ENCODE measurements at places on chromosomes 5 and 9. TPM values are rescaled to one million over a fixed set of nuclear protein-coding genes. Genes with fewer than 3 reads are reported as not detected.

DNA sequence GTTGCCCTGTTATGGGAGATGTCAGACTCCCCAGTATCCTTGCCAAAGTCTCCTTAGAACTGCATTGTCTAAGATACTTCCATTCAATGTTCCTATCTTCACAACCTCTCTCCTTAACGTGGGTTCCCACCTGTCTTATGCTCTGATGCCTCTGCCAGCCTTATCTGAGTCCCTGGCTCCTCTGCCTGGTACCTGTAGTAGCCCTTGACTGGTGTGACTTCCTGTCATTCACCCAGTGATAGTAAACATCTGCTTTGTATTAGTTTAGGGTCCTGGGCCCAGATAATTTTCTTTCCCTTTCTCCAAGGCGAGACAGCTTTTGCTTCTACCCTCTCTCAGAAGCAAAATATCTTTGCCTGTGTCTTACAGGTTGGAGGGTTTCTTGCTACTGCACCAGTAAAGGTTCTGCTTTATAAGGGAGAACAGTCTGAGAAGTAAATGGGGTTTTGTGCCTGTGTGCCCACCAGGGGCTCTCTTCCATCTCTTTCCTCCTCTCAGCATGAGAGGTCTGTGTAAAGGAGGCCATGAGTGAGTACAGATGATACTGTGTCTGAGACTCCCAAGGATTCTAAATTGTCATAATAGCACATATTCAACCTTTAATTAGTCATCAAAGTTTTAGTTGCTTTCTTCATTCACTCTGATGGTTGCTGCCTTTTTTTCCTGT is 220.8 kb downstream of the PRR16 start:
- peaks cover 5% of the 10 kb centered on the region for H3K4me1 ChIP-seq
- no peaks in the 10 kb centered on the region for H3K27me3 ChIP-seq
- H3K4me3 ChIP-seq: no peak overlapping the region

DNA sequence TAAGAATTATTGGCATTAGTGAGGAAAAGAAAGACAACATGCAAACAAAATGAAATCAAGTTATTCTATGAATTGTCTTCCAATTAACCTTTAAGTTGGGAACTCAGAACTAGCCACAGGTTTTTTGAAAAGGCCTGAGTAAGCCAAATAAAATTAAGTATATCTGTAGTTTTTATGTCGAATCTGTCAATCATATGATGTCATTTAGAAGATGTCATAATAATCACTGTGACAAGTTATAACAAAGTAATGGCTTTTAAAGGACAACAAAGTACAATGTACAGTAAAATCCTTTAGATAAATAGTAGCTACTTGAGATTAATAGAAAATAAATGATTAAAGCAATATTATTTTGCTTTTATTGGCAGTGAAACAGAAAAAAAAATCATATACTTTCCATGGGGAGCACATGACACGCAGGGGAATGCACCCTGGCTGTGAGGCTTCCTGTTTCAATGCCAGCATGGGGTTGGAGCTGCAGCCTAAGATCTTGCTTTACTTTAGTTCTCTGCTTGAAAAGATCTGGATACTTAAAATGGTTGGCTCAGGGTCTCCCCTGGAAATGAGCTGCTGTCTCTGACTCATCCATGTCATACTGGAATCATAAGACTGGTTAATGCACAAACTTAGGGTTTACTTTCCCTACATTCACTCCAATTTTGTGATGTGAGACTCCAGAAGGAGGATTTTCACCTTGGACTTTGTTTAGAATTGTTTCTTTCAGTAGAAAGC is 284.3 kb downstream of the TAF11L14 start:
- H3K4me3 ChIP-seq: no peak overlapping the region
- peaks cover 13% of the 10 kb centered on the region for H3K4me1 ChIP-seq
- no peak overlapping the region for H3K27ac ChIP-seq
- peak; percentile 47 for DNase-seq
- H3K36me3 ChIP-seq: no peaks in the 10 kb centered on the region
- no peaks in the 10 kb centered on the region for H3K27me3 ChIP-seq

DNA sequence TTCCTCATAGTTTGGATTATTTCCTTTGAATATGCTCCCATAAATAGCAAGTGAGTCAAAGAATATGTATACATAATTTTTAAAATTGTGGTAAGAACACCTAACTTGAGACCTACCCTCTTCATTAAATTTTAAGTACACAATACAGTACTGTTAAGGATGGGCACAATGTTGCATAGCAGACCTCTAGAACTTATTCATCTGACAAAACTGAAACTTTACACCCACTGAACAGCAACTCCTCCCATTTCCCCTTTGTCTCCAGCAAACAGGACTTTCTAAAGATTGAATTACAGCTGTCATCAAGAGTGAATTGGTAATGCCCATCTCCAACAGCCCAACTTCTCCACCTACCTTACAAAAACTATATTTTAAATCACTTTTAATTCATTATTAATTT is 388.9 kb downstream of the HTR1A start:
- no peaks in the 10 kb centered on the region for H3K36me3 ChIP-seq
- peaks cover 7% of the 10 kb centered on the region for H3K4me1 ChIP-seq
- H3K27ac ChIP-seq: no peak overlapping the region
- no peaks in the 10 kb centered on the region for H3K27me3 ChIP-seq
- no peak overlapping the region for H3K4me3 ChIP-seq
- DNase-seq: no peak

GRCh38 chr5:134070725-134071613 is 43.5 kb upstream of the TCF7 start:
- no peak overlapping the region for H3K27ac ChIP-seq
- H3K27me3 ChIP-seq: peaks cover 31% of the 10 kb centered on the region
- peak overlapping the region; percentile 46 for H3K4me3 ChIP-seq
- DNase-seq: peak; percentile 62
- peaks cover 4% of the 10 kb centered on the region for H3K4me1 ChIP-seq
- no peaks in the 10 kb centered on the region for H3K36me3 ChIP-seq

DNA sequence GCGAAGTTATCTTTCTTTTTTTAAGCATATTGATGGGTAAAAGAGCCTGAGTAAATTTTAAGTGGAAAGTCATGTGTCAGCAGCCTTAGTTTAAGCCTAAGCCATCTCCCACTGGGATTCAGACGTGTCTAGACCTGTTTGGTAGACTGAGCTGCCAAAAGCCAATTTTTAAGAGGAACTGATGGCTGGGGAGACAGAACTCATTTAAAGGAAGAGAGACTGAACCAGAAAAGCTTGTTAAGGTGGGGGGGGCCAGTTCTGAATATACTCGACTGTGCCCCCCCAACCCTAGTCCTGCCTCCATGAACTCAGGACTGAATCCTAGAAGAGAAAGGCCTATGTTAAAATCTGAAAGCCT is 58.3 kb upstream of the PLPP1 start:
- H3K27me3 ChIP-seq: no peaks in the 10 kb centered on the region
- no peak overlapping the region for H3K4me3 ChIP-seq
- H3K36me3 ChIP-seq: no peaks in the 10 kb centered on the region
- H3K27ac ChIP-seq: no peak overlapping the region

- H3K4me1 ChIP-seq: peaks cover 8% of the 10 kb centered on the region
- H3K27ac ChIP-seq: no peak overlapping the region
- H3K27me3 ChIP-seq: no peaks in the 10 kb centered on the region
- no peak for DNase-seq
- H3K4me3 ChIP-seq: no peak overlapping the region
Measured at GRCh38 chr9:125492719-125493118, 214.3 kb downstream of the MAPKAP1 start.

- H3K4me3 ChIP-seq: no peak overlapping the region
- DNase-seq: no peak
- no peak overlapping the region for H3K27ac ChIP-seq
- H3K27me3 ChIP-seq: no peaks in the 10 kb centered on the region
- H3K4me1 ChIP-seq: no peaks in the 10 kb centered on the region
Measured at GRCh38 chr9:98347642-98348041, 92.2 kb upstream of the TBC1D2 start.

SLC36A2 gene
- total RNA-seq: not detected

C9orf153 gene
- total RNA-seq: not detected

GRCh38 chr5:80806929-80807328 is 152.1 kb upstream of the DHFR start:
- DNase-seq: no peak
- H3K4me1 ChIP-seq: no peaks in the 10 kb centered on the region
- H3K27me3 ChIP-seq: no peaks in the 10 kb centered on the region
- H3K36me3 ChIP-seq: no peaks in the 10 kb centered on the region
- no peak overlapping the region for H3K4me3 ChIP-seq
- no peak overlapping the region for H3K27ac ChIP-seq

SOX30 gene
- 0.17 TPM for total RNA-seq

ITGA1 gene
- 2.2 TPM for total RNA-seq

- H3K4me3 ChIP-seq: no peak overlapping the region
- H3K27me3 ChIP-seq: no peaks in the 10 kb centered on the region
- no peaks in the 10 kb centered on the region for H3K4me1 ChIP-seq
Measured at GRCh38 chr5:142122121-142122520, 13.5 kb downstream of the NDFIP1 start.

IFNA2 gene
- total RNA-seq: not detected

FCN1 gene
- total RNA-seq: not detected

CSF1R gene
- not detected for total RNA-seq

DNA sequence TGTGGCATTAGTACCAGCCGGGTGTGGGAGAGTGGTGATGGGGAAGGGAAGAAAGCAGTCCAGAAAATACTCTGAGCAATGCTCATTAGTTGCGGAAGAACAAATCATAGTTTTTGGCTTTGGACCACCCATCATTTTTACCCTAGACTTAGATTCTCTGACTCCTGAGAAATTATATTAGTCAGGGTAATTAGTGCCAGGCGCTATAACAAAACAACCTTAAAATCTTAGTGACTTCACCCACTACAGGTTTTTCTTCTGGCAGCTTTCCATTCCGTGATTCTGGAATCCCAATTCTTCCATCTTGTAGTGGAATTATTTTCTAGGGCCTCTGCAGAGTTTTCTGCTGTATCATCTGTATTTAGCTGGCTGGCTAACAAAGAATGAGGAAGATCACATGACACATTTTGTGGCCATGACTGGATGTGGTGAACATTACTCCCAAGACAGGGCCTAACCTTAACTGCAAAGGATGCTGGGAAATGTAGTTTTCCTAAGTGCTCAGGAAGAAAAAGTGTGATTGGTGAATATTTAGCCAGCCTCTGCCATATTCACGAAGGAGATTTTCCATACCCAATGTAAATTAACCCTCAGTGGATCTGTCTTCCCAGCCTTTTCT is 373.0 kb upstream of the MEF2C start:
- H3K27ac ChIP-seq: no peak overlapping the region
- peak; percentile 5 for DNase-seq
- no peaks in the 10 kb centered on the region for H3K27me3 ChIP-seq
- no peak overlapping the region for H3K4me3 ChIP-seq
- no peaks in the 10 kb centered on the region for H3K4me1 ChIP-seq

- peaks cover 5% of the 10 kb centered on the region for H3K27me3 ChIP-seq
- no peak for DNase-seq
- H3K4me1 ChIP-seq: no peaks in the 10 kb centered on the region
- H3K27ac ChIP-seq: no peak overlapping the region
Measured at GRCh38 chr5:169213479-169213878, 87.5 kb downstream of the SLIT3 start.

DNA sequence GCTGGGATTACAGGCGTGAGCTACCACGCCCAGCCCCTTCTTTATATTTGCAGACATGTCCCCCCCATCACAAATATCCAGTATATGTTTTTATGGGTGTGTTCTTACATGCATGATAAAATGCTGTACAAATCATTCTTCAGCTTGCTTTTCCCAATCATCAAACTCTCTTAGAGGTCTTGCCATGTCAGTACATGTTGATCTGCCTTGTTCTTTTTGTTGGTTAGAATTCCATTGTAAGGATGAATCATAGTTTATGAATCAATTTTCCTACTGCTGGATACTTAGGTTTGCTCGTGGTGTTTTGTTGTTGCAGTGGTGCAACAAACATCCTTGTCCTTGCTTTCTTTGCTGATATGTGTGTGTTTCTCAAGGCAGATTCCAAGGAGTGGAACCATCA is 79.9 kb upstream of the NEURL1B start:
- no peak overlapping the region for H3K4me3 ChIP-seq
- no peaks in the 10 kb centered on the region for H3K27me3 ChIP-seq
- H3K27ac ChIP-seq: no peak overlapping the region
- no peak for DNase-seq

DNA sequence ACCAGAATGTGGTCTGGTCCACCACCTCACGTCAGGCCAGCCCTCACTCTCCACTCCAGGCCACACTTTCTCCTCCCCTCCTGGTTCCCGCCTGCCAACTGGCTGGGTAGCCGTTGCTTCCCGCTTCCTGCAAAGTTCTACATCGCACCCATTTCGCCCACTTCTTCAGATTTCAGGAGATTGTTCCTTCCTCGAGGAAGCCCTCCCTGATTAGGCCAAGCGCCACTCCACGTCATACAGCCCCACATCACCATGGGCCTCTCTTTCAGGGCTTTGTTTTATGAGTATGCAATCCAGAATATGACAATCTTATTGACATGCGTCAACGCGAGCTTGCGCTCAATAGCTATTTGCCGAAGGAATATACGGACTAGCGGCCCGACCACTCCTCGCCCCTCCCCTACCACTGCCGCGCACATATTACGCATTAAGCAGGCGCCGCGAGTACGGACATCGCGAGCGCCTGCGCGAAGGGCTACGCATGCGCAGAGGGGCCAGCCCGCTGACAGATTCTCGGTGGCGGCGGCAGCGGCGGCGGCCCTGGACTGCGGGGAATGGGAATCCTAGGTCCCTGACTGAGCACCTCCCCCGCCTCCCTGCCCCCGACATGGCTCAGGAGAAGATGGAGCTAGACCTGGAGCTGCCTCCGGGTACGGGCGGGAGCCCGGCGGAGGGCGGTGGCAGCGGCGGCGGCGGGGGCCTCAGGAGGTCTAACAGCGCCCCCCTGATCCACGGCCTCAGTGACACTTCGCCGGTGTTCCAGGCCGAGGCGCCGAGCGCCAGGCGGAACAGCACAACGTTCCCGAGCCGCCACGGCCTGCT is 74.7 kb downstream of the PIP5K1B start:
- H3K4me3 ChIP-seq: peak overlapping the region; percentile 67
- peaks cover 9% of the 10 kb centered on the region for H3K27me3 ChIP-seq
- DNase-seq: peak; percentile 97
- no peaks in the 10 kb centered on the region for H3K36me3 ChIP-seq
- H3K4me1 ChIP-seq: peaks cover 26% of the 10 kb centered on the region

DNA sequence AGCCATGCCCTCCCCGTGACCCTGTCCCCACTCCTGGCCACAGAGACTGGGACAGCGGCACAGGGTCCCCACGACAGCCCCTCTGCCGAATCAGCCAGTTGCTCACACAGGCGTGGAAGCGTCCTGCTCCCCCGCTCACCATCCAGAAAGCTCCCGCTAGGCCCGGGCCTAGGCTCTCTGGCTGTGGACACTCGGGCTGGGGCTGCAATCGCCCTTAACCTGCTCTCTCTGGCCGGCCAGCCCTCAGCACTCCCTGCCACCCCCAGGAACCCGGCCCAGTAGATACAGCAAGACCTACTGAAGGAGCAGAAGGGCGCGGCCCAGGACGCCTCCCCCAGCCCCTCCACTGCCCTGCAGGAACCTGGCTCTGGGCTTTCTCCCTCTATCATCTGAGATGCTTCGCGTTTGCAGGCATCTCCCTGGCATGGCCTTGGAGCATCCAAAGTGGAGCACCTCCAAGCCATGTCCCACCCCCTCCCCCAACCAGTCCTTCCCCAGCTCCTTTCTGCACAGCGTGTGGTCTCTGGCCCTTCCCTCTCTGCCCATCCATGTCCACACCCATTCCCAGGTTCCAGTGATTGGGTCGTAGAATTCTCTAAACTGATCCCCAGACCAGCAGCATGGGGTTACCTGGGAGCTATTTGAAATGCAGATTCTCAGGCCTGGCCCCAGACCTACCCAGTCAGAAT is 113.7 kb upstream of the LMX1B start:
- H3K4me1 ChIP-seq: no peaks in the 10 kb centered on the region
- peaks cover 16% of the 10 kb centered on the region for H3K27me3 ChIP-seq
- DNase-seq: no peak
- peak overlapping the region; percentile 51 for H3K4me3 ChIP-seq
